Left cardiac atrium (tissue), 4 donors: ENCODE measurements at places on chromosomes 4 and X. TPM values are rescaled to one million over a fixed set of nuclear protein-coding genes. Genes with fewer than 3 reads are reported as not detected.
A peak's percentile ranks its signal among the peaks of the same experiment; 100 is the strongest.

MAGIX gene
- 7.7 TPM for total RNA-seq

DNA sequence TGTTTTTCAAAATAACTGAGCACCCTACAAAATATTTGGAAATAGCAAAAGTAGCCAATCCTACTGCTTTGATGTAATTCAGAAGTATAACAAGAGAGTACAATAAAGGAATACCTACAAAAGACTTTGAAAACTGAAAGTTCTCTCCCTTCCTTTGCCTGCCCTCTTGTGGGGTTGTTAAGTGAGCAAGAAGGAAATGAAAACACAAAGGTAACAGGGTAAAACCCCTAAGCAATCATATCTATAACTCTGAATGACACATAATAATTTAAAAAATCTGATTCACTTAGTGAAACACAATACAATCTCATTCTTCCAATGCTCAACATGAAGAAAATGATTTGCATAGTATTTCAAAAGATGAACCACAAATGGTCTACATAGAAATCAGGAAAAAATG lies 98.2 kb downstream of the FRYL start:
- no peak for DNase-seq

MCF2 gene
- total RNA-seq, result 0.24 TPM

PTCHD1 gene
- 0.03 TPM for total RNA-seq

GRCh38 chr4:2803624-2804448 lies 11.0 kb downstream of the SH3BP2 start:
- DNase-seq, result peak; percentile 46

CHIC1 gene
- 12.9 TPM for total RNA-seq

DNA sequence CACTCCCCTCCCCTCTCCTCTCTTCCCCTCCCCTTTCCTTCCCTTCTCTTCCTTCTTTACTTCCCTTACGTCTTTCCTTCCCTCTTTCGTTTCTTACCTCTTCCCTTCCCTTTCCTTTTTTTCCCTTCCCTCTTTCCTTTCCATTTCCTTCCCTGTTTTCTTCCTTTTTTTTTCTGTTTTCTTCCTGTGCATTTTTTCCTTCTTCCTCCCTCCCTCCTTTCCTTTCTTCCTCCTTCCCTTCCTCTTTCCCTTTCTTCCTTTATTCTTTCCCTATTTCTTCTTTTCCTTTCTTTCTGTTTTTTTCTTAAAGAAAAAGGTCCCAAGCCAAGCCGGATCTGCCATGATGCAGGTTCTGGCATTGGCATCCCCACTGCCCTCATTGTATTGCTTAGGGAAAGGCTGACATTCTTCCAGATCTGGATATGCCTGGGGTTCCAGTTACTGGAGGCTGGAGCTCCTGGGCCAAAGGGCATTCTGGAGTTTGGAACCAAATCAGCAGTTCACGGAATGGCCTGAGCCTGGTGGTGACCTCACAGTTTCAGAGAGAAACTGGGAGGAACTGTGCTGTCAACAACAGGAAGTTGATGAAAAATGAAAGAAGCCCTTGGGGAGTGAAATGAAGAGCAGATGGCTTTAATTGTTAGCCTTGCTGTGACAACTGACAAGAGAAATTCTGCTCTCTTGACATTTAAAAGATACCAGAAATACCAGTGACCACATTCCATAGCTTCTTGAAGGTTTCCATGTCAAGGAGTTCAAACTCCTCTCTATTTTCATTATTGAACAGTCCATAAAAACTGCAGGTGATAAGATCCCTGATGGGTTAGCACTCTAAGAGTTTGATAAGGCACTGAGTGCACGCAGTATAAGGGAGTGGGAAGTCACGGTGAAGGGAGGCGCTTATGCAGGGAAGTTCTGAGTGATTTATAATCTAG lies 622.1 kb downstream of the SPRY1 start:
- DNase-seq, result peak; percentile 58

DNA sequence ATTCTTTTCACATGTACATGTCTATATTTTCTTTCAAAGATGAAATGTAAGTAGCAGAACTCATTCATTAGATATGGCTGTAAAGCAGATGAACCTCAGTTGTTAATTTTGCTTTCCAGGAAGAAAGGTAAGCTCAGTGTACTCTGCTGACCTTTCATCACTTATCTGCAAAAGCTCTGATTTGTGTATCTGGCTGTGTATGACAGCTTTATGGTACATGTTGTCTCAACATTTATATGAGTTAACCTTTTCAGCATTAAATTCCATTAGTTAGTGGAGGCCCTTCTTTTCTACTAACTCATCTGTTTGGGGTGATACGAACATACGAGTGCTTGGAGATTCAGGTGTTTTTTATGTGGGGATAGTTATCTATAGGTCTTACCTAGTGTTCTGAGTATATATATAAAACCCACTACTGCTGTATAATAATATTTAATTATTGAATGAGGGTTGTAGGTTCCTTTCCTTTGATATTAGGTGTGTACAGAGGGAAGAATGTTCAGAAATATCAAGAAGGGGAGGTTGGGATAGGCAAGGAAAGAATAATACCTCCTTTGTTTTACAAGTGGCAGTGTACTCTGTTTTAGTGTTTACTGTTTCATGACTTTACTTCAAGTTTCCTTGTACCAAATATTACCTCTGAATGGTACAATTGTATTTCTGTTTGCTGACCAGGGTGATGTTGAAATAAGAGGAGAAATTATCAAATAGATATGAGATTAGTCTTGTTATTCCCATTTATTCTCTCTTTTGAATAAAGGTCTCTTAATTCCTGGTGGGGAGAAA lies 395.5 kb downstream of the ARHGAP24 start:
- no peak for DNase-seq

BEX5 gene
- 1.4 TPM for total RNA-seq

JCHAIN gene
- total RNA-seq, result 12.0 TPM

DNA sequence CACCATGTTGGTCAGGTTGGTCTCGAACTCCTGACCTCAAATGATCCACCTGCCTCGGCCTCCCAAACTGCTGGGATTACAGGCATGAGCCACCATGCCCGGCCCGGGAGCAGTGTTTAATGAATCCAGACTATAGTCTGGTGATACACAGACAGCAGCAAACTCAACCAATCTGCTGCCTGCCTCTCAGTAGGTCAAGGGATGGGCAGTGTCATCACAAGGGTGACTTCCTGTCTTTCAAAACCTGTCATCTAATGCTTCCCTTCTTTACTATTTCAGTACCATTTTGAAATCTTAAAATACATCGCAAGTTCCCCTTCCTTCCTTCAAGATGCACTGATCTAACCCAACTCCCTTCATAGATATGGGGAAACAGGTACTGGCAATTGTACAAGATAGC lies 8.4 kb downstream of the RPL39 start:
- no peak for DNase-seq

GRCh38 chr4:3197366-3198105 lies 51.4 kb upstream of the MSANTD1 start:
- no peak for DNase-seq

DNA sequence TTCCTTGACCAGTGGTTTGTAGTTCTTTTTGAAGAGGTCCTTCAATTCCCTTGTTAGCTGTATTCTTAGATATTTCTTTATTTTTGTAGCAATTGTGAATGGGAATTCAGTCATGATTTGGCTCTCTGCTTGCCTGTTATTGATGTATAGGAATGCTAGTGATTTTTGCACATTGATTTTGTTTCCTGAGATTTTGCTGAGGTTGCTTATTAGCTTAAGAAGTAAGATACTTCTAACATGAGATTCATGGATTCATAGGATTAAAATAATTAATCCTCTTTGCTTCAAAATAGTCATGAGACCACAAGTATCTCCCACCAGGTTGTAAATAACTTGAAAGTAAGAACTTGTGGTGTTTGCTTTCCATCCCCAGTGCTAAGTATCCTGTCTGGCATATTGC lies 308.9 kb downstream of the DTHD1 start:
- DNase-seq, result no peak

- no peak for DNase-seq
Observed at GRCh38 chr4:105194328-105195231, 47.9 kb downstream of the TET2 start.

PDZD11 gene
- total RNA-seq, result 33.7 TPM

DNA sequence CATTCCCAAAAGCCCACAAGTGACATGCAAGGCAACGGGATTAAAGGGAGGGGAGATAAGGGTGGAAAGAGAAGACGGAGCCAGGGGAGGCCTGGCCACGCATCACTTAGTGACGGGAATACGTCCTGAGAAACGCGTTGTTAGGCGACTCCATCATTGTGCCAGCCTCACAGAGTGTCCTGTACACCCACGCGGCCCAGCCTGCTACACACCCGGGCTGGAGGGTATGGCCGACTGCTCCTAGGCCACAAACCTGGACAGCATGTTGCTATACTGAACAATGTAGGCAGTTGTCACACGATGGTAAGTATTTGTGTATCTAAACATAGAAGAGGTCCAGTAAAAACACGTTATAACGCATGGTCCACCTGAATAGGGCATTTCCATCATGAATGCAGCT lies 23.4 kb downstream of the NSG1 start:
- DNase-seq, result no peak

LARP7 gene
- 44.9 TPM for total RNA-seq
